ENCODE measurements at places on chromosomes 11 and 22.

- DNase-seq = peak; percentile 69
These were observed 41.8 kb downstream of the TST start for GRCh38 chr22:36977401-36977861.

GRCh38 chr11:111623527-111624030 is 21.3 kb downstream of the SIK2 start:
- no peak for DNase-seq

- no peak for DNase-seq
These were observed 94.4 kb upstream of the HORMAD2 start for GRCh38 chr22:29985912-29986311.

- no peak for DNase-seq
These were observed 199.5 kb downstream of the TENM4 start for GRCh38 chr11:79241205-79241851.

GRCh38 chr11:72373163-72373562 is 61.2 kb downstream of the CLPB start:
- no peak for DNase-seq

GRCh38 chr11:85941380-85941973 is 86.3 kb downstream of the CCDC83 start:
- no peak for DNase-seq

DNA sequence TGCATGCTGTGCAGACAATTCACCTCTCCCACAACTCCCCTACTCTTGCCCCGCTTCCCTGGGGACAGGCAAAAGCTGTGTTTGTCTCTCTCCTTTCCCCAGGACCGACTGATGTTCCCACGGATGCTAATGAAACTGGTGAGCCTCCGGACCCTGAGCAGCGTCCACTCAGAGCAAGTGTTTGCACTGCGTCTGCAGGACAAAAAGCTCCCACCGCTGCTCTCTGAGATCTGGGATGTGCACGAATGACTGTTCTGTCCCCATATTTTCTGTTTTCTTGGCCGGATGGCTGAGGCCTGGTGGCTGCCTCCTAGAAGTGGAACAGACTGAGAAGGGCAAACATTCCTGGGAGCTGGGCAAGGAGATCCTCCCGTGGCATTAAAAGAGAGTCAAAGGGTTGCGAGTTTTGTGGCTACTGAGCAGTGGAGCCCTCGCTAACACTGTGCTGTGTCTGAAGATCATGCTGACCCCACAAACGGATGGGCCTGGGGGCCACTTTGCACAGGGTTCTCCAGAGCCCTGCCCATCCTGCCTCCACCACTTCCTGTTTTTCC is 1.4 kb upstream of the MADD start:
- DNase-seq = no peak

GRCh38 chr11:116547571-116547970 is 225.2 kb downstream of the BUD13 start:
- no peak for DNase-seq

DNA sequence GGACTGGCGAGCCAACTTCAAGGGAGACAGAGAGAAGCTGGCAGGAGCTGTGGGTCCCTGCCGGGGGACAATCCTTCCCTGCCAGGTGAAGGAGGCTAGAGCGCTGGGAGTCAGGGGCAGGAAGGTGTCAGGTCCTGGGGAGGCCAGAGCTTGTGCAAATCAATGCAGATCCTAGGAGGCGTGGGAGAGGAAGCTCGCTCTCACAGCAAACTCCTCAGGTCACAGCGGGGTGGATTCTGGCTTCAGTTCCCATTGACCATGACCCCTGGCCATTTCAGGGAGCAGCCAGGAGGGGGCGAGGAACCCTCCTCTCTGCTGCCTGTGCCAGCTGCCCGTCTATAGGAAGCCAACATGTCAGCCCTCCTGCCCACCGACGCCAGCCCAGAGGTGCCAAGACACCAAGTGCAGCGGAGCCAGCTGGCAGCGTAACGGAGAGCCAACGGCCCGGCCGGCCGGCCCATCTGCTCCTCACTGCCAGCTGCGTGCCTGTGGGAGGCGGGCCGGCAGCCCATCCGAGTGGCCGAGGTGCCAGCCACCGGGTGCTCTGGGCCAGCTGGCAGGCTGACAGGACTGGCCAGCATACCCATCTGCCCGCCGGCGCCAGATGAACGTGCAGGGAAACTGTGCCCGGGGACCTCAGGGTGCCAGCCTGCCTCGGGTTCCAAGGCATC is 374.8 kb downstream of the MIAT start:
- no peak for DNase-seq

DNA sequence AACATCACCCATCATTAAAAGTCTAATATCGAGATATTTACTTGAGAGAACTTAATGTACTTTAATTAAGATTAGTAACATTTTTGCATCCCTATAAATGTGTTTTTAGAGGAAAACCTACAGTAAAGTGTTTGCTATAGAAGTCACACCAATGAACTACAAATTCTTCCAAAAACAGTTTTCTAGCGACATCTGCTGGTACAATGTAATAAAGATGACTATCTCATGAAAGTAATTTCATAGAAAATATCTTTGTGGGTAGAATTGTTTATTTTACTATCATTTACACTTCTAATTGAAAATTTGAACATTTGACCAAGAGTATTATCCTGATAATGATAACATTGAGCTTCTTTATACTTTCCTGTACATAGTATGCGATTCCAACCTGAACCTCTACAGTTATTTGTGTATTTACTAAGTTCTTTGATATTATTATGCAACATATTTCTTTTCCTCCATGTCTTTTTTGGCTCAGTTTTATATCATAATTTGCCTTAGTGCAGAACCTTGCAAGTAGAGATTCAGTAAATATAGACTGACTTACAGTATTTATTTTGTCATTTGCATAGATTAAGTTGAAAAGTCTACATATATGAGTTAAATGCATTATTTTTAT is 252.7 kb downstream of the TMEM135 start:
- no peak for DNase-seq

DNA sequence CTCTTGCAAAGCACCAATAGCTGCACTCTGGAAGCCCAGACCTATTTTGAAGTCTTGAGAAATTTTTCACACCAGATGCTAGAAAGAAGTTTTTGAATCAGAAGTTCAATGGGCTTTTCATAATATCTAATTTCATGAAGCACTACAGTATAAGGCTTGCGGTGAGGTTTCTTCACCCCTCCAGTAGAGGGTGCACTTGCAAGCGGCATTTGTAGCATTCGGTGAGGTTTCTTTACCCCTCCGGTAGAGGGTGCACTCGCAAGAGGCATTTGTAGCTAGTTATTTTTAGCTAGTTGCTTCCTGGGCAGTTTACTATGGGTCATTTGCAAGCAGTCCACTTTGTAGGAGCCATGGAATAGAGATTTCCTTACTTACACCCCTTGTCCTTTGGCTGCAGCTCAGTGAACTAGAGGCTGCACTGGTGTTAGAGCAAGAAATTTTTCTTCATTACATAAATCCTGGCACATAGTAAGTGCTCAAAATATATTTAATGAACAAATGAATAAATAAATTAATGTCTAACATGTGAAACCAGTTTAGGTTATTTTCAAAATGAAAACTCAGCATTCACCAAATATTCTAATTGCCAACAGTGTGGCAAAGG is 7.8 kb upstream of the NOX4 start:
- DNase-seq = no peak

DNA sequence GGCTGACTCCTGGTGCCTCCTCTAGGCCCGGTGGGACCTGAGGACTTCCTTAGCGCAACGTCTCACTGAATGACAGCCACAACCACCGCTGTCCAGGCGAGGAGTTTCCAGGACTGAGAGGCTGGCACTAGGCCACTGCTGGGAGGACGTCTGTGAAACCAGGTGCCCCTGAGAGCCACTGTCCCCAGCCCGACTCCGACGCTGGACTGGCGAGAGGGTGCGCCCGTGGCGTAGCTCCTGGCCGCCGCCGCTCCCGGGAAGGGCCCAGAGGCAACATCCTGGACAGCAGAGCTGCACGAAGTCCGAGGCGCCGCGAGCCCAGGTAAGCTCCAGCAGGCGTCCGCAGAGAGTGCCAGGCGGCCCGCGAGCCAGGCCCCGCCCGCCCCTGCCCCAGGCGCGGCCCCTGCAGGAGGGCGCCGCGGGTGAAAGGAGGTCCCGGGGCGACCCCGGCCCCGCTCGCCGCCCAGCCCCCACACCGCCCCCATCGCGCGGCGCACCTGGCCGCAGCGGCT is 525 bp downstream of the DGCR2 start:
- peak; percentile 18 for DNase-seq

GRCh38 chr22:50292643-50293440 is 14.6 kb downstream of the PLXNB2 start:
- no peak for DNase-seq

DNA sequence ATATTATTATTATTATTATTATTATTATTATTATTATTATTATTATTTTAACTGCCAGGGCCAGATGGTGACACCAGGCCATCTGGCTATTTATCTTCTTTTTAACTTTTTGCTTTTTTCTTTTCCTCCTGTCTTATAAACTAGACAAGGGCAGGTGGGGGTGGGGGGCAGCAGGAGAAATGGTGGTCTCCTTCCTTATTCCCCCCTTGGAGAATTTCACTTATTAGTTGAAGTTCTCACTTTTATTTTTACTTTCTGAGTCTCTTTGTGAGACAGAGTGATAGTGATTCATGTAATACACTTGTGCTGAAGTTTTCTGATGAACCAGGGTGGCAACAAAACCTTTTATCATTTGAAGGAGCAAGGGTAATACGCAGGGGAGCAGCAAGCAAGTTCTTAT is 96.3 kb upstream of the ALKBH3 start:
- DNase-seq = no peak

GRCh38 chr11:31827455-31828206 is 16.5 kb upstream of the PAX6 start:
- no peak for DNase-seq

DNA sequence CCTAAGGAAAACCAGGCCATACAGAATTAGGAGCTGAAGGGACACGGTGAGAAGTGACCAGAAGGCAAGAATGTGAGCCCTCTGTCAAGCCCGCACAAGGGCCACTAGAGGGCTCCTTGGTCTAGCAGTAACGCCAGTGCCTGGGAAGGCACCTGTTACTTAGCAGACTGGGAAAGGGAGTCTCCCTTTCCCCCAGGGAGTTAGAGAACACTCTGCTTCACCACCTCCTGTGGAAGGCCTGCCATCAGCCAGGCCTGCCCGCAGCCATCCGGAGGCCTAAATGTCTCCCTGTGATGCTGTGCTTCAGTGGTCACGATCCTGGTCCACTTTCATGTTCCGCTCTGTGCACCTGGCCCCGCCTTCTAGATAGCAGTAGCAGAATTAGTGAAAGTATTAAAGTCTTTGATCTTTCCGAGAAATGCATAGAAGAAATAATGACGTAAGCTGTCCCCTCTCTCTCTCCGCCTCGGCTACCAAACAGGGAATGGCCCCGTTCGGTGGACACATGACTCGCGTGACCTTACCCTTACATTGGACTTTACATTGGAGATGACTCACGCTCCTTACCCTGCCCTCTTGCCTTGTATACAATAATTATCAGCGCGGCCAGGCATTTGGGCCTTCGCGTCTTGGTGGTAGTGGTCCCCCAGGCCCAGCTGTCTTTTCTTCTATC is 10.7 kb upstream of the GSTP1 start:
- DNase-seq = no peak

DNA sequence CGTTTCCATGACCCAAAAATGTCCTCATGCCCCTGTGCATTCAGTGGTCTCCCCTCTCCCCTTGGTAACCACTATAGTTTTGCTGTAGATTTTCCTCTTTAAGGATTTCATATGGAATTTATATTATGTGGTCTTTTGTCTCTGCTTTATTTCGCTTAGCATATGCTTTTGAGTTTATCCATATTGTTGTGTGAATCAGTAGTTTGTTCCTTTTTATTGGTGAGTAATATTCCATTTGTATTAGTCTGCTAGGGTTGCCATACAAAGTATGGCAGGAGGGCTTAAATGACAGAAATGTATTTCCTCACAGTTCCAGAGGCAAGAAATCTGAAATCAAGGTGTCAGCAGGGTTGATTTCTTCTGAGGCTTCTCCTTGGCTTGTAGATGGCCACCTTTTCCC is 3.5 kb downstream of the ZNF74 start:
- DNase-seq = no peak

DNA sequence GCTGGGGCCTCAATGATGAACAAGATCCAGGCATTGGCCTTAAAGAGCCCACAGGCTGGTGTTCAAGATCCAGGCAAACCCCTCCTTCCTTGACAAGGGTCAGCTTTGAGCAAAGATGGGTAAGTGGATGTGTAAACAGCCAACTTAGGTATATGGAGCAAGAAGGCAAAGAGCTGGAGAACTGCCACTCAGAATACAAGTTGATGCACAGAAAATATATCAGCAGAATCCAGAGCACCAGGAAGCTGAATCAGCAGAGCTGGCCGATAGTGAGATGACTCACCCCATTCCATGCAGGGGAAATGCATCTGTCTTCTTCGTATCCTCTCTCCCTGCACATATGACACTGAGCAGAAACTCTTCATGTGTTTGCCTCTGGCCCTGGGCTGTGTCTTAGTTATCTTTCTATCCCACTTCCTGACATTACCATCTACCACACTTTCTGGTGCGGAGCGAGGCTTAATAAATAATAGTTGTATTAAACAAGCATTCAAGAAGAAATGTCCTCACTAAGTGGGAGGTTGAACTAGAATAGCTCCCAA is 57.8 kb downstream of the ENDOD1 start:
- DNase-seq = no peak

DNA sequence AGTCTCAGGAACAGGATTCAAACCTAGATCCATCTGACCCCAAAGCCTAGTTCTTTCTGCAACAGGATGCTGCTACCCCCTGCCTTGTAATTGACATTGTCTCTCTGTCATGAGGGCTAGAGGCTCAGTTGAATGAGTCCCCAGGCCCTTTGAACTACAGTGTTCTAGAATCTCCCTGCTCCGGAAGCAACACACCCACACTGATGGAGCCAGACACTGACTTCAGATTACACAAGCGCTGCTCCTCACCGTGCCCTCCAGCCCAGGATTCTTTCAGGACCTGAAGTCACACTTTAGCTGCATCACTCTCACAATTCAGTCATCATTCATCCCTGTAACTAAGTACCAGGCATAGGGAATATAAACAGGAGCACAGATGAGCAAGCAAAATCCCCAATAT is 69.6 kb downstream of the RAB30 start:
- DNase-seq = no peak

DNA sequence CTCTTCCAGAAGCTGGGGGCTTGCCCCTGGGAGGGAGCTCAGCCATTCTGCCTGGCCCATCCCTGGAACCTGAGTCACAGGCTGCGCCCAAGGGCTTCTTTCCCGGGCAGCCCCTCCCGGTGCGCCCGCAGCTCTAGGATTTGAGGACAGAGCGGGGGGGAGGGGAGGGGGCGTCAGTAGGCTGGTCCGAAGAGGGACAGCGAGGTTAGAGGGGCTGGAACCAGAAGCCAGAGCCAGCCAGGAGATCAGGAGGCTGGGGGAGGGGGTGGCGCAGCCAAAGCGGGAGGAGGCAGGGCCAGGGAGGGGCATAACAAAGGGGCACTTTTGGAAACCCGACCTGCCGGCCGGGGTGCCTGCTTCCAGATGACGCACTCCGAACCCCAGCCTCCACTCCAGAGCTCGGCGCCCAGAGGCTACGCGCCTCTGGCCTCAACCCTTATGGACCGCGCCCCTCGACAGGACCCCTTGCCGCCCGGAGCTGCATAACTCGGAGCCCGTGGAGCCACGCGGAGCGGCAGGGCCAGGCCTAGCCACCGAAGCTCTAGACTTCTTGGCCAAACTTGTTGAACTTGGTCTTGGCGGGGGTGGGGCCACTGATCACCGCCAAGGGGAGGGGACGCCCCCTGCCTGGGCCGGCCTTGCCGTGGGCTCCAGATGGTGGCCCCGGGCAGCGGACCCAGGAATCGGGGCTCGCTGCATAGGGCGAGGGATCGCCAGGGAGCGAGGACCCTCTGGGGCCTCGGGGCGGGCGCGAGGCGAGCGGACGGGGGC is 744 bp downstream of the PACSIN3 start:
- DNase-seq = no peak

Measured in activated effector memory CD4-positive, alpha-beta T cell treated with Interleukin-2 at 50 U/mL for 16 hours (primary cell).